ENCODE measurements at places on chromosomes 1 and 21.

DNA sequence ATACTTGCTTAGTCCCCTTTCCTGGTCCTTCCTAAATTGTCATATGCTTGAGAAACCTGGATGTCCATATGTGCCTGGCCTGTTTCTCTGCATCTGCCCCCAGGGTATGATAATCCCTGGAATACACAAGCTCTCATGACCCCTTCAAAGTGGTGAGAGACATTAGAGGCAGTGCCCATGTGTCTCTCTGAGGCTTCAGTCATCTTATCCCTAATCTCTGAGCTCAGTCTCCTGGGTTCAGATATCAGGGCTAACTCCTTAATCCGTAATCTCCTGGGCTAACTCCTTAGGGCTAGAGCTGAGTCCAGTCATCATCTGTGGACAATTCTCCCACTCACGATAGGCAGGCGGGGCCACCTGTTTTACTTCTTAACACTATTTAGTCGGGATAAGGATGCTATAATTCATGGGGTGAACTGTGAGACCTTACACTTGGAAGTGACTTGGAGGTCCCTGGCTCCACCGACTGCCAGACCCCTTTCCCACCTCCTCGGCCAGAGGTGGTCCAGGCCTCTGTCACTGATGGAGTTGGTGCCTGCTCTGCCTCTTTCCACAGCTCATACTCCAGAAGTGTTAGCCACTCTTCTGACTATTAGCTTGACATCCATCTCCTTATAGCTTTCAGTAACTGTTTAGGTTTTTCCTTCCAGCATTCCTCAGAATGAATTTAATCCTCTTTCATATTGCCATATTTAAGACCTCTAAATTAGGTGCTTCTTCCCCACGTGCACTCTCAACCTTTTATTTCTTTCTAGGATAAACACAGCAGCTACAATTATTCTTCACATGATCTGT, 22.7 kb downstream of the CCN1 start:
- no peak for DNase-seq

DNA sequence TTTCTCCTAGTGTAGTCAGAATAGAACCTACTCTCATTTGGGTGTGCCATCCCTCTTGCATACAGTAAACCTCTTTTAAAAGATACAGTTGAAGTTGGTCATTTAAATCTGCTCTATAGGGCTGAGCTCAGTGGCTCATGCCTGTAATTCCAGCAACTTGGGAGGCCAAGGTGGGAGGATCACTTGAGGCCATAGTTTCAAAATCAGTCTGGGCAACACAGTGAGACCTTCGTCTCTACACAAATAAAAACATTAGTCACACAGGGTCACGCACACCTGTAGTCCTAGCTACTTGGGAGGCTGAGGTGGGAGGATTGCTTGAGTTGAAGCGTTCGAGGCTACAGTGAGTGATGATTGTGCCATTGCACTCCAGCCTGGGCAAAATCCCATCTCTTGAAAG, 183.8 kb downstream of the LHX8 start:
- no peak for DNase-seq

- DNase-seq, result no peak
Measured at GRCh38 chr1:116003823-116004222, 27.5 kb downstream of the SLC22A15 start.

GRCh38 chr1:52590266-52590665, 11.9 kb upstream of the GPX7 start:
- no peak for DNase-seq

DNA sequence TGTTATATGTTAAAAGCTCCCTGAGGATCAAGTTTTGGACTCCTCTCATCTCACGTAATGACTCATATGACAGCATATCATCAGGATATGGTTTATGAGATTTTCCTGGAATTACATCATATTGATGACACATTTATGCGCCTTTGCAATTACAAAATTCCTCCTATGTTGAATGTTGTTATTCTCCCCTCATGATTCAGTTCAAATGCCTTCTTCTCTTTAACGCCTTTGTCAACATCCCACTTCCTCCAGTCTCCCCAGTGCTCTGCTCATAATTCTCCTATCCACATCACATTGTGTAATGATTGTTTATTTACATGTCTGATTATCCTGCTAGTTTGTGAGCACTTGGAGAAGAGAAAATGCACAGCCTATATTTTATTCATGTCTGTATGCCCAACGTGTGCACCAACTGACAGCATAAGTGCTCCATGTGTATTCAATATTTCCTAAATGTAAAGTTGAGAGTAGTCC, 80.9 kb upstream of the BACH1 start:
- DNase-seq, result no peak

GRCh38 chr1:112092656-112093371, 103.3 kb upstream of the KCND3 start:
- DNase-seq, result no peak

- no peak for DNase-seq
Measured at GRCh38 chr1:96424877-96425276, 296.7 kb upstream of the PTBP2 start.

DNA sequence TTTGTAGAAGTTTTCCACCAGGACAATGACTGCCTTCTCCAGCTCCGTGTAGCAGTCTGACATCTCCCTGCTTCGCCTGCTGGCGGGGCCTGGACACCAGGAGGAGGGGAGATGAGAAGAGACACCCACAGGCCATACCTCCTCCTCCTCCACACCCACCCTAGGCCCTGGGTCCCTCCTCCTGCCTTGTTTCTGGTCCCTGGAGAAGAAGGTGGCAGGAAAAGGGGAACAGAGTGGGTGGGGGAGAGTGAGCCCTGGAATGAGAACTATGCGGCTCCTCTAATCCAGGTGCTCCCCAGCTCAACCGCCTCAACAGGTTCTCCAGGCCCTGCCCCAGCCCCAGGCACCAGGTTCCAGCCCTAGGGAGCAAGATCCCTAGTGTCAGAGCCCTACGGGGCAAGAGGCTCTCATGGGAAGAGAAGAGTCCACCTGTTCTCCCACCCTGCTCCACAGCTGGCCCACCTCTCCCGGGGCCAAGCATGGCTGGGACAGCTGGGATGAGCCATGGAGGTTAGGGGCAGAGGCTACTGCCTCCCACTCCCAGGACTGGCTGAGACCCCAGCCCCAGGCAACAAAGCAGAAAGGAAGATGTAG, 4.8 kb downstream of the S100A16 start:
- DNase-seq, result no peak

GRCh38 chr1:168291222-168291837, 10.7 kb downstream of the TBX19 start:
- no peak for DNase-seq

DNA sequence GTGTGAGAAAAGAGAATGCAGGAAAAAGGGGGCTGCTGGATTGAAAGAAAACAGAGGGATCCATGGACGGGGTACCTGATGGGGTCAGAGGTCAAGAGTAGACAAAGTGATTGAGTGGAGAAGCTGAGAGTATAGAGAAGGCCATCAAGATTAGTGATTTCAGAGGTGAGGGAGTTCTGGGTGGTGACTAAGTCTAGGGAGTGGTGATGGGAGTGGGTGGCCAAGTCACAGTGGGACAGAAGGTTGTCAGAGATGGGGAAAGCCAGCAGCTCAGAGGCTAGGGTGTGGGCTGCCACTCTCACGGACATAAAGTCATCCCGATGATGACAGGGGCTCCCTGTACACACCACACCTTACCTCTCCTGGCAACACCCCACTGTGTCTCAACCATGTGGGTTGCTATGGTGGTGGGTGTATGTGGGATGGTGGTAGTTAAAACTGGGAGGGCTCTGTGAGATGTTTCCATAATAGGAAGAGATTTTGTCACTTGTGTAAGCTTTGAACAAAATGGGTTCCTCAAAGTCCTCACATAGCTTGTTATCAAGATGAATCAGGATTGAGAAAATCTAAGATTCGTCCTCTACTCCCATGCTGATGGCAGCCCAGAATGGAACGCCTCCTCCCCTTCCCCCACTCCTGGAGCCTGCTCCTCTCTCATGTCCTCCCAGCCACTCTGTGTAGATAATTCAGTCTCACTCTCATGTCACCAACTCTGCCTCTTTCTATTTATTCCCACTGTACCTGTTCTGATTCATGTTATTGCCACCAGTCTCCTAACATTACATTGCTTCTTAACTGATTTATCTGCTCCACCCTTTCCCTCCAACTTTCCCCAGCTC, 20.3 kb upstream of the CSF1 start:
- no peak for DNase-seq

DNA sequence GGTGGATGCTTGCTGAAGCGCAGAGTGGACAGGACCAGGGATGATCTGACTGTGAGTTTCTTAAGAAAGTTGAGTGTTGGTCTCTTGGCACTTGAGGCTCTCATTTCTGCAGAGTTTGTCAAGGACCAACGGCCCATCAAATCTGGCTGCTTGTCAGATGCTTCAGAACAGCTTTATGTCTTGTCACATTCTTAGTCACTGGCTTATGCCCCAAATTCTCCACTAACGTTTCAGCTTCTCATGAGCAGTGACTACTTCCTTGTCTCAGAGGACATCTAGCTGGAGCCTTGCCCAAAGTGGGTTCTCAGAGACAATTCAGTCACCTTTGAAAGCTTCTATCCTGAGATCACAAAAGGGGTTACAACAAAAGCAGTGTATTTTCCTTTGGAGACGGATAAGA, 92.3 kb downstream of the ST6GALNAC5 start:
- DNase-seq, result no peak

- no peak for DNase-seq
Measured at GRCh38 chr1:55070293-55071164, 31.2 kb downstream of the PCSK9 start.

DNA sequence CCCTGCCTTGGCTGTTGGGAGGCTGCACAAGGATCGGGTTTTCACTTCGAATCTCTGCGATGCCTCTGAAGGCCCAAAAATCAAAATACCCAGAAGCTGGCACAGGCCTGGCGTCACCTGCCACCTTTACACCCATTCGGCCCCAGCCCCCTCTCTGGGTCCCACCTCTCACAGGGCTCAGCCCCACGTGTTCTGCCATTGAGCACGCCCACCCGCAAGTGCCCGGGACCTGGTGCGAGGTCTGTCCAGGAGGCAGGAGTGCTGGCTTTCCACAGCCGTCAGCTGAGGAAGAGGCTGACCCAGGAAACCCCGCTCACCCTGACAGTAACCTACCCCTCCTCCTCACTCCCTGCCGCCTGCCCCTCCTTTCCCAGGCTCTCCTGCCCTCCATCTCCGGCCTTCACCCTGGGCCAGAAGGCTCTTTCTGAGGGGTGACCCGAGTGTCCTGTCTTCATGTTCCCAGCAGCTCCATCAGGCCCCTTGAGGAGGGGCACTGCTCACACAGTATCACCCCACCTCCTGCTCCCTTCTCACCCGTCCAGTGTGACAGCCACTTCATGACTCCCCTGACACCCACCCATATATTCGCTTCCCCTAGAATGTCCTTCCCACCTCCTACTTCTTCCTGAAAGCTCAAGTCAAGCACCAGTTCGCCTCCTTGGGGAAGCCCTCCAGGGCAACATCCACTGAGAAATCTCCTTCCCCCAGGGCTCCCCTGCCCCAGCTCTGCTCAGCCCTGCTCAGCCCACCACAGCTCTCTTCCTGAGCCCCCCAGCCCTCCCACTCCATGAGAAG, 13.5 kb downstream of the RCC2 start:
- no peak for DNase-seq

- DNase-seq, result no peak
Measured at GRCh38 chr1:67572594-67573221, 112.3 kb upstream of the GADD45A start.

- no peak for DNase-seq
Measured at GRCh38 chr1:92975551-92976232, 14.4 kb upstream of the DIPK1A start.
